Endothelial cell of coronary artery (primary cell): ENCODE measurements at places on chromosomes 5 and 9. TPM values are rescaled to one million over a fixed set of nuclear protein-coding genes. Genes with fewer than 3 reads are reported as not detected.

GFRA3 gene
- not detected in 2 replicates for total RNA-seq

ZBTB26 gene
- total RNA-seq: 2.3 and 3.7 TPM in 2 replicates

PIP5K1B gene
- under 0.01 TPM in 1 of 2 replicates, not detected in the other for total RNA-seq

GALNT12 gene
- 0.66 and 1.2 TPM in 2 replicates for total RNA-seq

HTR1A gene
- 0.09 TPM in 1 of 2 replicates, not detected in the other for total RNA-seq

C1QTNF3 gene
- total RNA-seq: 0.28 and 0.54 TPM in 2 replicates

C1QTNF2 gene
- 0.09 TPM in 1 of 2 replicates, not detected in the other for total RNA-seq

SCGB3A2 gene
- not detected in 2 replicates for total RNA-seq

DIRAS2 gene
- total RNA-seq: not detected in 2 replicates

RASGRF2 gene
- 12.4 and 13.6 TPM in 2 replicates for total RNA-seq
